ENCODE measurements at places on chromosomes 16 and 17.

DNA sequence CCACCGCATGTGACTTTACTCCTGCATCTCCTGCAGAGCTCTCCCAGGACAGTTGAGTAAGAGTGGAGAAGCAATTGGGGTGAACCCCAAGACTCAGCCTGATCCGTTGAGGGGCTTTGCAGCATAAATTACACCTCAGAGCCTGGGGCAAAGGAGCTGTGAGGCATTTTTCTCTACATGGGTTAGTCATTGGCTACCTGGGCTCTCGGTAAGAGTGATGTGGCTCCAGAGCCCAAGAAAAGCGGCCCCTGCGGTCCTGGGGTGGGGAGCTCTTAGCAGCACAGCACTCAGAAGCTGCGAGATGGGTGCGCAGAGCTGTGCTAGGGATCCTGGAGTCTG, 40.4 kb upstream of the C16orf78 start:
- no peak for DNase-seq

DNA sequence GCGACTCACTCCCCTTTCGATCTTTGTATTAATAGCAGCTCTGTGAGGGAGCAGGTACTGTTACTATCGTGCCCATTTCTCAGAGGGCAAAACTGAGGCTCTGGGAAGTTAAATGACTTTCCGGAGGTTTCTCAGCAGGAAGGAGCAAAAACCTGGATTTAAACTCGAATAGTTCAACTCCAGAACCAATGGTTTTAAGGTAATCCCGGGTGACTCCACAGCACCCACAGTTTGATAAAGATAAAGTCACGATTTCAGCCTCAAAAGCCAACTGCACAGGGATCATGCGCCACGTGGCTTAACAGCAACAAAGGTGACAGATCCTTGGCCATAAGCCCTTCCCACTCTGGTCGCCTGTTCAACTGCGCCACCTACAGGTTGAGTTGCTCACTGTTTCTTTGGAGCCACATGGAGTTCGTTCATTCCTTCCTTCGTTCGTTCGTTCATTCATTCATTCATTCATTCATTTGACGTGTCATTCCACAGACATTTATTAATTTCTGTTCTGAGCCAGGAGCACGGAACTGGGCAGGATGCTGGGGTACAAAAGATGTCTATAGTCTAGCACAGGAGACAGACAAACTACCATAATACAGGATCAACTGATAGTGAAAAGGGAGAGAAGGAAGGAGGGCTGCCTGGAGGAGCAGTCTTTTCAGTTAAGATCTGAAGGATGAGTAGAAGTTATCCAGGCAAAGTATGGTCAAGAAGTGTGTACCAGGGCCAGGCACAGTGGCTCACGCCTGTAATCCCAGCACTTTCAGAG, 134.8 kb downstream of the HS3ST2 start:
- DNase-seq, result peak; percentile 75

- no peak for DNase-seq
Observed at GRCh38 chr16:23833960-23834685, 1.7 kb upstream of the PRKCB start.

- peak; percentile 73 for DNase-seq
Observed at GRCh38 chr17:82051776-82052637, at the start of the genes GPS1 and RFNG. Gene GPS1, plus strand, starts transcription at chr17:82051898. Its CDS starts 34 bp downstream, at chr17:82051932. Gene RFNG, minus strand, starts transcription at chr17:82051811. Its CDS starts 45 bp downstream, at chr17:82051766.

DNA sequence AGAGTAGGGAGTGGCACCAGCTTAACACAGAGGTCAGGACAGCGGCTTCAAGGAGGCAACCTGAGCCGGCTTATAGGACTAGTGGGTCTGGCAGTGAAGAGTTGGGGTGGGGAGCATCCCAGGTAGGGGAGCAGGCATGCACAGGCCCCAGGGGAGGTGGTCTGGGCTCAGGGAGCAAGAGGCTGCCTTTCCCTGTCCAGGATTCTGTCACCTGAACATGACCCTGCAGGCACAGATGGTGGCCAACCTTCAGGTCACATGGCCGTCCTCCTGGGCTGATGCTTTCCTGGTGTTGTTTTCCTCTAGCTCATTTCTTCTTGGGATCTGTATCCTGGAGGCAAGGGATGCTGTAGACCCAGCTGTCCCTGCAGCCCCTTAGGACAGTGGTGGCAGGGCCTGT, 3.5 kb upstream of the MYO15A start:
- DNase-seq, result no peak
